ENCODE measurements at places on chromosomes 5 and 9.

DNA sequence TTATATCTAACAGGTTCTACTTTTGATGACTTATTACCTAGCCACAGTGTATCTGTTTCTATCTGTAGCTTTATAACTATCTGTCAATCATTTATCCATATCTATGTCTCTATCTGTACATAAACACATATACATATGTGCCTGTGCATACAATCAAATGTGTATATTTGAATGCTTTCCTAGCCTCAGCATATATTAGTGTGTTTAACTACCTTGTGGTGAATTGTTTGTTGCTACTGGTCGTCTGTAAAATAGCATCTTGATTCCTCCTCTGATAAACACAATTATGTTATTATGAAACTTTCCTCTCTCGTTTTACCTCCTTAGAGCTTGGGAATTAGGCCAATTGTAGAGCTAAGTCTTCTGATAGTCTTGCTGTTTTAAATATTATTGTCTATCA, 44.4 kb downstream of the PARP8 start:
- DNase-seq: no peak

DNA sequence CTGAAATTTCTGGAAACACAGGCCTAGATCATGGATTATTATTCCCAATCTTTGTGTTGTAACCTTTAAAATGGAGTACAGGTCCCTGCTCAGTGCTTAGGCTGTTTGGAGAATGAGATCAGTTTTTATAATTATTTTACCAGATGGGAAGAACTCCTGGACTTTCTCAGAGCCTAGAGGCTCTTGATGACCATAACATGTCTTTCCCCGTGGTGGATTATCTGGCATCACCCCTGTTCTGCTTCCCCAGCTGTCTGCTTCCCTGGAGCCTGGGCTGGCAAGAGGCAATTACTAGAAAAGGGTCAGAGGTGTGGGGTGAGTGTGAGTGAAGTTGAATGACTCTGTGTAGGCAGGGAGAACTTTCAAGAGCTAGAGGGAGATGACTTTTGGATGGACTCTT, 143.0 kb downstream of the CARTPT start:
- DNase-seq: no peak

- no peak for DNase-seq
Measured at GRCh38 chr9:110977259-110977709, 61.0 kb downstream of the LPAR1 start.

GRCh38 chr5:38381361-38381760, 123.0 kb downstream of the EGFLAM start:
- DNase-seq: no peak

DNA sequence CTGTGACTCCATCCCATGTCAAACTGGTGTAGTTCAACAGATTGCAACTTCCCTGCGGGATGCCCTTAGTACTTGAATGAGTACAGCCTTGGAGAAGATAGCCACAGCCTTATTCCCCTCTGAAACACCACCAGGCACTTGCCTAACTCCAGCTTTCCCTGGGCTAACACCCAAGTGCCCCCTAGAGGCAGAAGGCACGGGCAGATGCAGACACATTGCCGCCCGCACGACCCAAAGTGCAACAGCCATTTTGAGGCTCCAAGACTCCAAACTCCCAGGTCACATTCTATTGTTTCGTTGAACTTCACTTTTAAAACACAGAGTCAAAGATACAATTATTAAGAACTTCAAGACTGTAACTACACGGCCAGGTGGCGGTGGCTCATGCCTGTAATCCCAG, 163.6 kb upstream of the CDH6 start:
- DNase-seq: no peak

GRCh38 chr5:138658676-138659075, 83.5 kb upstream of the HSPA9 start:
- no peak for DNase-seq

- no peak for DNase-seq
Measured at GRCh38 chr5:77662635-77663034, 24.1 kb upstream of the OTP start.

- no peak for DNase-seq
Measured at GRCh38 chr5:172788771-172789686, 18.0 kb upstream of the DUSP1 start.

DNA sequence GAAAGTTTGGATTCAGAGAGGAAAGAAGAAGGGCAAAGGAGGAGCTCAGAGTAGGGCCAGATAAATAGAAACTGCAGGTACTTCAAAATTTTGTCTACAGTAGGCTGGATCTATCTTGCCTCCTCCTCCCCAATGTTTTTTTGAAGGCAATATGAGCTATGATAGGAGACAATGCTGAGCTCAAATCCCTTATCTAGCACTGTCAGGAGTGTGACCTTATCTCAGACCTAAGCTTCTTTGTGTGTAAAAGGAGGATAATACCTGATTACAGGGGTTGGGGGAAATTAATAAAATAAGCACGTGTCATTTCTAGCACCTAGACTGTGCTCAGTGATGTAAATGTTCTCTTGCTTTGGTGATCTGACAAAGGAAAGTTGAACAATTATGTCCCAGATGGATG, 137.8 kb upstream of the CD180 start:
- no peak for DNase-seq

GRCh38 chr9:79623799-79624721, 52.3 kb downstream of the TLE4 start:
- DNase-seq: no peak

GRCh38 chr9:117250610-117251215, 164.1 kb downstream of the ASTN2 start:
- DNase-seq: no peak

- no peak for DNase-seq
Measured at GRCh38 chr5:75469017-75469416, 42.4 kb downstream of the CERT1 start.

GRCh38 chr5:110718311-110718710, 8.2 kb downstream of the TMEM232 start:
- no peak for DNase-seq

DNA sequence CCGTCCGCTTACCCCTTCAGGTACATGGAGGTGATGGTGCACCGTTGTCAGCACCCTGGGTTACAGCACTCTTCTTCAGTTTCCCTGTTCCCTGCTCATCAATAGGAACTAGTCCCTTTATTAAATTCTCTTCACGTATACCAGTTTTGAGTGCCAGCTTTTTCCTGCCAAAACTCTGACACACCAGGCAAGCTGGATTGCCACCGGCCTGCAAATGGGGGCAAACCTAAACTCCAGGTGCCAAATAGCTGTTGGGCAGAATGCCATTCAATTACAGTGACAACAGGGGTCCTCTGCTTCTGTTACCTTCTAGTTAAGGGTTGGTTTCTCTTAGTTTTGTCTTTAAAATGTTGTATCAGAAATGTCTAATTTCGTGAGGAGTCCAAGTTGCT, 400.4 kb downstream of the OSTF1 start:
- no peak for DNase-seq

DNA sequence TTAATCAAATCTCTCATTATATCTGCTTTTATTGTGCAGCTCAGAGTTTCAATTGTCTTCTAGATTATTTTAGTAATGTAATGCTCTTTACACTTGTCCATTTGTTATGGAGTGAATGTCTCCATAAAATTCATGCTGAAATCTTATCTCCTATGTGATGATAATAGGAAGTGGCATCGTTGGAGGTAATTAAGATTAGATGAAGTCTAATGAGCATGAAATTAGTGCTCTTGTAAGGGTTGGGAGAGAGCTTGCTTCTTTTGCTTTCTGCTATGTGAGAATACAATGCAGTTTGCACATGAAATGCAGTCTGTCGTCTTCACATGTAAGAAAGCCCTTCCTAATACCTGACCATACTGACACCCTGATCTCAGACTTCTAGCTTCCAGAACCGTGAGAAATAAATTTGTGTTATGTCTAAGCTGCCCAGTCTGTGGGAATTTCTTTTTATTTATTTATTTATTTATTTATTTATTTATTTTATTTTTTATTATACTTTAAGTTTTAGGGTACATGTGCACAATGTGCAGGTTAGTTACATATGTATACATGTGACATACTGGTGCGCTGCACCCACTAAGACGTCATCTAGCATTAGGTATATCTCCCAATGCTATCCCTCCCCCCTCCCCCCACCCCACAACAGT, 1399.2 kb upstream of the CDH6 start:
- no peak for DNase-seq

DNA sequence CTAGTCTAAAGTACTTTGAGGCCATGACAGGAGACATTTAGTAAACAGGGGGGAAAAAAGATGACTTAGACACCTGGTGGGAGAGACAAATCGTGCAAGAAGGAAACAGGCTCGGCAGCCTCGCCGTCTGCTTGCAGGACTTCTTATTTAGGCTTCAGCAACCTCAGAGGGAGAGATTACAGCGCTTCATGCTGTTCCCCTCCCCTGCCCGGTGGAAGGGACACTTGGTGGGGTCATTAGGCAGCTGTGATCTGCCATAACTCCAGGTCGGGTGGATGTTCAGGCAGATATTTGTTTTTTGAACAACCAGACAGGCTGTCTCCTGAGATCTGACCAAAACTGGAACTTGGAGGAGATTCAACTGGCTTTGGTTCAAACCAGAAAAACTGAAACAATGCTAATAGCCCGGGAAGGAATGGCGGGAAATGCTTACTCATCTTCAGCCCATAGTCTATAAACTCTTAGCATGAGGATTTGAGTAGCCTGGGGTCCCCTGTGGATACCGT, 38.1 kb upstream of the CD180 start:
- no peak for DNase-seq

DNA sequence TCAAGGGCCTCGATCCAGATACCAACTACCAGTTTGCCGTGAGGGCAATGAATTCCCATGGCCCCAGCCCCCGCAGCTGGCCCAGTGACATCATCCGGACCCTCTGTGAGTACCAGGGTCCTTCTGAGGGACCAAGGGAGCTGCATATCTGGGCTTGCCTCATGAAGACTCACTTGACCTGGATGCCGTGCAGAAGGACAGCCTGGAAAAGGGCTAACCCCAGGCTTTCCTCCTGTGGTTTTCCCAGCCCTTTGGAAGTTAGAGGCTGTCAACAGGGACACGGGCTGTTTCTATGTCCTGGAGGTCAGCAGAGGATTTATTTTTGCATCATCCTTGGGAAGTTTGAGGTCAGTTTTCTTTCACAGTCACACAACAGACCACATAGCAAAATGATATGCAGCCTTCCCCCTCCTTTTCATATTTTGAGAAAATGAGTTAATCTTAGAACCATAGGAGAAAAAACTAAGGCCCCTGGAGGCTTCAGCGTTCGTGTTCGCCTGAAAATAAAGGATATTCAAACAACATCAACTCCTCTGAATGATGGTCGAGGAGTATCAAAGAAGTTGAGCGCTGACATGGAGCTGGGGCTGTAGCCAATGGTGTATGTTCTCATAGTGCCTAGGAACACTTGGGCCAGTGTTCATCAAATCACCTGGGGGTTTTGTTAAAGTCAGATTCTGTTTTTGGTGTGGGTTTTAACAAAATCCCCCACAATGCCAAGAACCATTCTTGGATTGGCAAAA, 112.2 kb downstream of the EGFLAM start:
- DNase-seq: no peak

DNA sequence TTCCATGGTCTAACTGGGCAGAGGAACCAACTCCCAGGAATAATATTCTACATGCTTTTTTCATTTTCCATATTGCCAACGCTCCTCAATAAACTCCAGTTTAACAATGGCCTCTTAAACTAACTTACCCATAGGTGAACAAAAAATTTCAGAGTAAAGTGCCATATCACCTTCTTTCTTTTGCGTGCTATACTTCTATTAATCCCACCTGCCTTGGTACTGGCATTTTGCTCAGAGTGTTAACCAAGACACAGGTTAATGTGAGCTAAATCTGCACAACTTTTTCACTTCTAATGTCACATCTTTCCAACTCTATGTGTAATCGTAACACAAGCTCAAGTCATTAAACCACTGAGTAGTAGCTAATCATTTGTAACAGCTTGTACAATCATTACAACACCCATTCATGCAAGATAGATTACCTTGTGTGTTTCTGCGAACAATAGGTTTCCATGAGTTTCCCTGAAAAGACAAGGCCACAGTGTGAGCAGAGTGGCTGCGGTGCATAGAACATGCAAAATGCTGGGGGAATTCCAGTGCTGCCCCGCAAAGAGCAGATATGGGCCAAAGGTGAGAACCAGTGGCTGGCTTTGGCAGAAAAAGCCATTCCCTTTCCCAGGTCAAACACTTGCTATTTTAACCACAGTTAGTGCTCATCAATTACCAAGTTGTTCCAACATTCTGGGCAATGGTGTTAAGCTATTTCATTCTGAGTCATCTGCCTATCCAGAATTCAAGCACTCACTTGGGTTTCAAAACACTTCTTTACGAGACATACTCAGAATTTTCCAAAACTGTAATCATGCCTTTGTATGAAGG, 42.8 kb downstream of the TIMD4 start:
- peak; percentile 3 for DNase-seq

- DNase-seq: no peak
Measured at GRCh38 chr5:43315263-43315662, 2.1 kb upstream of the HMGCS1 start.

DNA sequence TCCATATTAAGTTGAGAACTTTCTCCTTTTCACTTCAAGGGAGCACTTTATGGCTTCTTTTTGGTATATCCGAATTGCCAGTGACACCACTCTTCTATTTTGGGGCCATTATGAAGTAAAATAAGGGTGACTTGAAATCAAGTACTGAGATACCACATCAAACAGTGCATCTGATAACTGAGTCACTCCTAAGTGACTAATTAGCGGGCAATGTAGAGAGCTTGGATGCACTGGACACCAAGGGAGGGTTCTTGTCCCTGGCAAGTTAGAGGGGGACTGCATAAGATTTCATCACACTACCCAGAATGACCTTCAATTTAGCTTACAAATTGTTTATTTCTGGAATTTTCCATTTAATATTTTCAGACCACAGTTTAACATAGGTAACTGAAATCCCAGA, 813.9 kb upstream of the CDH10 start:
- no peak for DNase-seq

All from stimulated activated CD4-positive, alpha-beta T cell treated with anti-CD3 and anti-CD28 coated beads, Interleukin-15, amount 100 ng/mL, for 1 hour (primary cell).